ENCODE measurements at places on chromosomes 6 and 20. TPM values are rescaled to one million over a fixed set of nuclear protein-coding genes. Genes with fewer than 3 reads are reported as not detected.

Gene CAPN11
- 0.44 TPM for total RNA-seq

GRCh38 chr20:24738981-24739633 is 210.0 kb upstream of the CST7 start:
- peak; percentile 9 for DNase-seq

Gene CCN5
- 0.15 TPM for total RNA-seq

- DNase-seq = no peak
Measured at GRCh38 chr6:72175916-72176315, 289.6 kb downstream of the RIMS1 start.

Gene ARMH2
- not detected for total RNA-seq

DNA sequence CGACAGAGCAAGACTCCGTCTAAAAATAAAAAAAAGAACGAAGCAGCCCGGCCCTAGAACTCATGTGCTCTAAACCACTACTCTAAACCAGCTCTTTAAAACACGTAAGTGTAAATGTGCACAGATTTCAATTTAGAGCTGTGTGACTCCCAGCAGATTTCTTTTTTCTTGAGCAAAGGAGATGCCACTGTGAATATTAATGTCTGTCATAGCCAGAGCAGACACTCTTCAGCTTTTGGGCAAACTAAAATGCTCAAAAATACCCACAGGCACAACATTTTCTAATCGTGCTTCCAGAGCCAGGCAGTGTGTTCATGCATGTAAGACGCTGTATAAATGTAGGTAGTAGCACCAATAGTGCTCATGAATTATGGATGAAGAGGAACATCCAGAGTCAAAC is 218.9 kb upstream of the PLCB4 start:
- no peak for DNase-seq

Gene BPIFA1
- not detected for total RNA-seq

DNA sequence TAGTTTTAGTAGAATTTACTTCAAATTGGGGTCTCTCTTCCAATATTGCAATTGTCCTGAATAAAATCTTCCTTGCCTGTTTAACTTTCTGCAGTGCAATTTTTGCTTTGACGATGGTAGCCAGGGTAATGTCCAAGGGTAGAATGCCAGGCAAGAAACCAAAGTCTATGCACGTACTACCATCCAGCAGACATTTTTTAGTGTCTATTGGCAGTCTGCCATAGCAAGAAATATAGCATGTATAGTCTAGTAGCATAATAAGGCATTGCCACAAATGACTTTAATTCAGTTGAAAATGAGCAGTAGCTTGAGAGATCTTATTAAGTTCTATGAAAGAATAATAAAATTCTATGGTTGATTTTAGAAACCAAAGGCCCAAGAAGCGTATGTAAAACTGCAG is 62.3 kb upstream of the KCNQ5 start:
- DNase-seq = no peak

Gene MRS2
- total RNA-seq = 25.6 TPM

DNA sequence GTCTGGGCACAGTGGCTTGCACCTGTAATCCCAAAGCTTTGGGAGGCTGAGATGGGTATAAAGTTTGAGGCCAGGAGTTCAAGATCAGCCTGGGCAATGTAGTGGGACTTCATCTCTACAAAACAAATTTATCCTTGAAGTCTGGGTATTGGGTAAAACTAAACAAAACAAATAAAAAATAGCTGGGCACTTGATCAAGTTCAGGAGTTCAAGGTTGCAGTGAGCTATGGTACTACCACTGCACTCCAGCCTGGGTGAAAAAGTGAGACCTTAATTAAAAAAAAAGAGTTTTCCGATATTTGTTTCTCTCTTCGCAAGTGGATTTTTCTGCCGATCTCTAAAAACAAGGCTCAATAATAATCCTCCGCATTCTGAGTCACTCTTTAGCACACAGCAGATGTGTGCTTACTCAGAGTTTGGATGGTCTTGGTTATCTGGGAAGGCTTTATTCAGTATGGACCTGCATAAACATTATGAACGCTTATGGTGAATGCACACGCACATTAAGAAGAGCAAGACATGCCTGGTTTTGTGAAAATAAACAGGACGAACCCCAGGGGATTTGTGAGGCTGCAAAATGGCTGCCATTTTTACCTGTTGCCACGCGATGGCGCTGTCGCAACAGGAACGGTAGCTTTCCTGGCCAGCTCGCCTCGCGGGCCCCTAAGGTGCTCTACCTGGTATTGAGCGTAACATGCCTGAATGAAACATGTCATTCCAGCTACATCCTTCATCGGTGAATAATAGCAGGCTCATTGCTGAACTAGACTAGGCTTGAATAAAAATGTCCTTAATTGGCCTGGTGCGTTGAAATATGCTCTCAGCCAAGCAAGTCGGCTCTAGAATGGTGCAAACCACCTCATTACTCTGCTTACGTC is 6.0 kb downstream of the OPN5 start:
- no peak for DNase-seq

Gene ANKRD66
- total RNA-seq = not detected

- no peak for DNase-seq
Measured at GRCh38 chr6:11926594-11927407, 85.3 kb upstream of the HIVEP1 start.

GRCh38 chr6:167407239-167408064 is 82.6 kb downstream of the TTLL2 start:
- DNase-seq = no peak

GRCh38 chr6:160986851-160987250 is 4.7 kb upstream of the MAP3K4 start:
- no peak for DNase-seq

DNA sequence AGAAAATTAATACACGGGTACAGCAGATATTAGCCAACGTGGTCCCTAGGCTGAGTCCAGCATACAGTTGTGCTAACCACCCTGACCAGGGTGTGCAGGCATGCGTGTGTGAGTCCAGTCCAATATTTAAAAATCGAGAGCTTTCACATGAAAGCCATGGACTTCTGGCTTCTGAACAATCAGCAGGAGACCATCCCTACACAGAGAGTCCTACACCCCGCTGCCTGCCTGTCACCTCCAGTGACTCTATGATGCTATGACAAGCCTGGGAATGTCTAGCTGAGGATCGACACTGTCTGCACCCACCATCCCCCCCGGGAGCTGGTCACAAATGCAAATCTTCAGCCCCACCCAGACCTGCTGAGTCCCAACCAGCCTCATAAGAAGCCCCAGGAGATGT is 7.9 kb downstream of the ACSS1 start:
- DNase-seq = no peak
